Daoy (cell line): ENCODE measurements at places on chromosomes 6 and 20.

GRCh38 chr6:136230219-136230853, 19.8 kb downstream of the MTFR2 start:
- DNase-seq: no peak

- DNase-seq: no peak
Measured at GRCh38 chr6:82893889-82894652, 171.6 kb downstream of the UBE3D start.

DNA sequence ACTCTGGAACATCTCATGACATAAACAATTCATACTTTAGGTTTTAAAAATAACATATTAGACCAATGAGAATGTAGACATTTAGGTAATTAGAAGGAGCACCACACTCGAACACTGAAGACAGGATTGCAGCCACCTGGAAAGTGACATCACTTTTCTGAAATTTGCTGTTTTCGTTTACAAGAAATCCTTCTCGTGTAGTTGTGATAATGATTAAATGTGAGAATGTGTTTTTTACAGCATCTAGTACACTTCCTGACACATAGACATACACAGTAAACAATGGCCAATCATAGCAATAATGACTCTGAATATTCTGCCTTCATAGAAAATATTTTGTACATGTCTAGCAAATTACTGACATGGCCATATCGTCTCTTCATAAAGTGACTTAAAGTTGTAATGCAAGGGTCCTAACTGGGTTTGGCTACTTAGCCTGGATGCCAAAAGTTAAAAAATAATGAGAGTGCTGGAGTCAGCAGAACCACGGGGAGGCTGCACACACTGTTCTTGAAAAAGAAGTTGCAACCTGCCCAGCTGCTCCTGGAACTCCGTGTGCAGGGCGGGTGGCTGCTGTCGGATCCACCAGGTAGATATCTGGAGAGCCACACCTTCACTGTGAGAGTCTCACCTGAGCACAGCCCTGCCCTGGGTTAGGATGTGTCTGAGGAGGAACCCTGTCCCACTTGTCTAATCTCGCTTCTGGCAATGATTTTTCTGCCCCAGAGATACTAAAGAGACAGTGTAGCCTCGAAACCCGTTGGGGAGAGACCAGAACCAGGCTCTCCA, 212.9 kb downstream of the QKI start:
- DNase-seq: no peak

DNA sequence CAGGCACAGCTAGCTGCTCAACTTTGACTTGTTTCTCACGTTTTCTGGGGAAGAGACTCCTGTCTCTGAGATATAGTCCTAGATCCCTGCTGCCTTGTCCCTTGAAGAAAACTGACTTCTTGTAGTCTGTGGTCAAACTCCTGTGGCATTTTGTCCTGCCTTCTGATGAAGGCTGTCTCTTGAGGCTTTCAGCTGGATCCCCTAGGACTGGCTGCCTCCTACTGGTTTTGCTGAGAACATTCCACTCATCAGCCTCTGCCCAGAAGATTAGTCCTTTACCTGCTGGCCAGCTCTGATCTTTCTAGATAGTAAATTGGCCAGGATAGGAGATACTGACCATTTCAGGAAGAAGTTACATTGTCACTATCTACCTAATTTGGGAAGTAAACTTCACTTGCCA, 71.9 kb upstream of the CNR1 start:
- peak; percentile 7 for DNase-seq
